ENCODE measurements at places on chromosomes 6 and 20.

GRCh38 chr6:137737836-137738596 is 129.0 kb upstream of the TNFAIP3 start:
- no peak overlapping the region for H3K4me3 ChIP-seq
- H3K27ac ChIP-seq: no peak overlapping the region
- DNase-seq: no peak
- H3K36me3 ChIP-seq: no peaks in the 10 kb centered on the region

DNA sequence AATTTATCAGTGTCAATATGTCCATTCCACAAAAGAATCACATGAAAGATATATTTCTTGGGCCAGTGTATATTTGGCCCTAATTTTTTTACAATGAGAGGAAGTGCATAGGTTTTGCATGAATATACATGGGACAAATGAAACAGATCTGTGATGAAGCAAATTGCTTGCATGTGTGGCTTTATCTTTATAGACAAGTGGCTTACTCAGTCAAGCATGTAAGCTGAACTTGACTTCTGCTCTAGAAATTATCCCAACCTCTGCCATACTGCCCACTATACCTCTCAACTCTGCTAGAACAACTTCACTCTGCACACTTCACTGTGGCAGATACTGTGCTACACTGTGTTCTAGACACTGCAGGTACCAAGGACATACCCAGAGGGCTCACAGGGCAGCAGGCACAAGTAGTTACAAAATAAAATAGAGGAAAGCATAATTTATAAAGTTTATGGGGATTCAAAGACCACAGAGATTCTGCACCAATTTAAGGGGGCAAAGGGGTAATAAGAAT is 349.2 kb upstream of the HSF2 start:
- H3K4me1 ChIP-seq: no peaks in the 10 kb centered on the region
- no peak for DNase-seq
- H3K27ac ChIP-seq: no peak overlapping the region
- no peak overlapping the region for H3K4me3 ChIP-seq
- no peaks in the 10 kb centered on the region for H3K36me3 ChIP-seq

DNA sequence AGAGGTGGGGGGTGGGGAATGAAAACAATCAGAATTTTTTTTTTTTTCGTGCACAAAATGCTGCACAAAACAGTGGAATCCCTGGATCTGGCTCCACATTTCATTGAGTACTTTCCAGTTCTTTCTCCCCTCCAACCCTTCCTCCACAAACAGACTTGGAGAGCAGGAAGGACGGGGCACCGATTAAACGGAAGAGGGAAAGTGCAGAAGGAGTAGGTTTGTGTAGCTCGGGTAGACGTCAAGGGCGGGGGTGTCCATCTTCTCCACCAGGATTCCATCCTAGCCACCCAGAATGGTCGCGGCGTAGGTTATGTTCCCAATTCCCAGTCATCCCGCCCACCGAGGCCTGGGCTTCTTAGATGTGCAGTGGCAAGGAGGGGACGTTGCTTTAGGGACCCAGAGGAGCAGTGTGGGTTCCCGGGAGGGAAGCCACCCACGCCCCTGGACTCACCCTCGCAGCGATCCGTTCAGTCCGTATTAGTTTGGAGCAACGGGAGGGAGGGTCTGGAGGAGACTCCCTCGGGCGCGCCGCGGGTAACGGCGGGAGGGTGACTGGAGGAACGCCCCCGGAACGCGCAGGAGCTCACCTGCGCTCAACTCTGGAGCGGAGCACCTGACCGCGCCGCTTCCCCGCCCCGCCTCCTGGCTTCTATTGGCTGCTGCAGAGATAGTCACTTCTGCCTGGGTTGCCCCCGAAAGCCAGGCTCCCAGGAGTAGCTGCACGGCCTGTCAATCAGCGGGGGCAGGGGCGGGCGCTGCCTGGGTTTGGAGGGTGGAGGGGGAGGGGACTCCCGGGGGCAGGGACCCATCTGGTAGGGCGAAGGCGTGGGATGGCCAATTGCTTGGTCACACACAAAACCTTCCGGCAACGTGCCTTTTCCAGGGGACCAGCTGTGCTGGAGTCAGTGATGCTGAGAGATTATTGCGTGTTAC is at the start of gene ENPP5:
Gene ENPP5, minus strand, starts transcription at position 624 of the 933 bp plus-strand sequence. CDS start 2,718 bp downstream, outside the sequence.
- H3K4me1 ChIP-seq: peaks cover 18% of the 10 kb centered on the region
- H3K27ac ChIP-seq: peak within 1 kb of the TSS; percentile 28
- H3K27me3 ChIP-seq: peaks cover 11% of the 10 kb centered on the region
- H3K4me3 ChIP-seq: peak within 1 kb of the TSS; percentile 86
- no peaks in the 10 kb centered on the region for H3K36me3 ChIP-seq
- DNase-seq: peak; percentile 76

- H3K4me3 ChIP-seq: no peak overlapping the region
- H3K27ac ChIP-seq: no peak overlapping the region
- H3K36me3 ChIP-seq: no peaks in the 10 kb centered on the region
- H3K4me1 ChIP-seq: peaks cover 4% of the 10 kb centered on the region
- H3K27me3 ChIP-seq: peaks cover 7% of the 10 kb centered on the region
- DNase-seq: no peak
Observed at GRCh38 chr6:170222498-170223471, 68.1 kb downstream of the DLL1 start.

GRCh38 chr6:169342710-169343109 is 89.1 kb upstream of the THBS2 start:
- DNase-seq: no peak
- no peaks in the 10 kb centered on the region for H3K36me3 ChIP-seq
- no peak overlapping the region for H3K4me3 ChIP-seq
- H3K27ac ChIP-seq: no peak overlapping the region
- H3K4me1 ChIP-seq: no peaks in the 10 kb centered on the region

All from T-cell (primary cell).